ENCODE measurements at places on chromosomes 7 and 10.

- DNase-seq, result no peak
Observed at GRCh38 chr10:49167425-49168170, 20.6 kb downstream of the TMEM273 start.

- no peak for DNase-seq
Observed at GRCh38 chr7:17411922-17412321, 113.5 kb downstream of the AHR start.

DNA sequence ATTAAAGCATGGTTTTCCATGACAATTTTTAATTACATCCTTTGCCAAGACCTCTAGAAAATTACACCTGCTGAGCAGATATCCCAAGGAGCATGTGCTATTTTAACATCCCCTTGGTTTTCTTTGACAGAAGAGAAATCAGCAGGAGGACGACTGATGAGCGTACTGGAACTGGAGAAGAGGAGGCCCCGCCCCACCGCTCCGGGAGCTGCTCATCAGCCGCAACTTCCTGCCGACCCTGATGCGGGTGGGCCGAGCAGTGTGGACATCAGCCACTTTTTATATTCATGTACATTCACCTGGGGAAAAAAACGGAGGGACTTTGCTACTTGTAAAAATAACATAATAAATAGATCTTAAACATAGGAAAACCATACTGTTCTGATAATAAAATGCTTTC is 54.2 kb downstream of the CDC123 start:
- DNase-seq, result no peak

GRCh38 chr7:518630-519483 is 789 bp downstream of the PDGFA start:
- DNase-seq, result peak; percentile 48

DNA sequence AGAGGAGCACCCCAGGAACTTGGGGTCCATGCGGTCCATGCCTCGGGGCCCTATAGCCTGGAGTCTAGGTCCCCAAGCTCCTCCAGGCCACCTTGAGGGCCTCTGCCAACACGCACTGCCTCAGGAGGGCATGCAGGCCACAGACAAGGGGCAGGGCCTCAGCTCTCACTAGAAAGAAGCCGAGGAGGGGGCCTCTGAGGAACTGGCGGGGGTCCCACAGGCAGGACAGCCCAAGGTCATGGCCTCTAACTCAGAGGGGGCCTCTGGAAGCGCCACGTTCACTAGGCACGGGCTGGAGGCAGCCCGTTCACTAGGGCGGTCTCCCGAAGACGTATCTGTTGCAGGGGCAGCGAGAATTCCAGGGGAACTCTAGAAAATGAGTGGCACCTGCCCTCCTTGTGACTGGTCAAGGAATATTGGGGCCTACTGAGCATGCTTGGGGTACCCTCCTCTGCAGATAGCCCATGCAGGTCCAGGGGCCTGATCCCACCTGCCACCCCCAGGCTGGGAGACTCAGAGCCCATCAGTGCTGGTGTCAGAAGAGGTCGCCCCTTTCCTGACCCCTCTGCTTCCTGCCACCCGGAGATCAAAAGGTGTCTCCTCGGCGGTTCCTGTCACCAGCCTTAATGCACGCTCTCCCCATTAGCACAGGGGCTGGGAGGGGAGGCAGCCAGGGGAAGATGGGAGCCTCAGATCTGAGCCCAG is 86.7 kb upstream of the RET start:
- DNase-seq, result no peak

GRCh38 chr10:21304198-21304597 is 221.3 kb downstream of the SKIDA1 start:
- no peak for DNase-seq

- no peak for DNase-seq
Observed at GRCh38 chr10:63883861-63884260, 362.7 kb downstream of the REEP3 start.

- no peak for DNase-seq
Observed at GRCh38 chr7:43482679-43483252, 100.1 kb upstream of the STK17A start.

- DNase-seq, result no peak
Observed at GRCh38 chr10:67098461-67098860, 172.6 kb downstream of the LRRTM3 start.

DNA sequence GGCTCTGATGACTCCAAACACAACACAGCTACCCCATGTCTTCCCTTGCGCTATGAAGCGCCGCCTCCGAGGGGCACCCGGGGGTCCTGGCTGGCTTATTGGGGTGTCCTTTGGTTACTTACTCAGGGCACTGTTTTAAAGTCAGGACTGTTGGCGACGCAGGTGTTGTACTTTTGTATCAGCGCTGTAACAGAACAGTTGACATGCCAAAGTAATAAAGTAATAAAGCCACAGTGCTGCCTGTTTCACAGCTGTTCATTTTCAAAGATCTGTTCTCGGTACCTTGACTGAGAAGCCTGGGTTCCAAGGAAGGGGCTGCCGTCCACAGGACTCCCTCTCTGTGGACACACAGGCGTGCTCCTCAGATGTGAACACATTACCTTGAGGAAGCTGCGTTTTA is 64.1 kb downstream of the WDR37 start:
- no peak for DNase-seq

GRCh38 chr7:47046949-47047348 is 535.0 kb downstream of the TNS3 start:
- DNase-seq, result no peak

Data from activated CD4-positive, alpha-beta T cell treated with anti-CD3 and anti-CD28 coated beads for 24 hours (primary cell).